Spleen (tissue), 13 donors: ENCODE measurements at places on chromosomes 13 and 19. TPM values are rescaled to one million over a fixed set of nuclear protein-coding genes. Genes with fewer than 3 reads are reported as not detected.

- DNase-seq, result no peak
These were observed 20.8 kb upstream of the AMER2 start for GRCh38 chr13:25192936-25193335.

- no peak for DNase-seq
These were observed 5.4 kb downstream of the COL4A2 start for GRCh38 chr13:110312339-110313031.

The MEIOSIN gene
- total RNA-seq, result not detected

- DNase-seq, result no peak
These were observed 56.8 kb downstream of the THSD1 start for GRCh38 chr13:52348983-52349780.

- DNase-seq, result no peak
These were observed 2.4 kb downstream of the GADD45GIP1 start for GRCh38 chr19:12954612-12954962.

DNA sequence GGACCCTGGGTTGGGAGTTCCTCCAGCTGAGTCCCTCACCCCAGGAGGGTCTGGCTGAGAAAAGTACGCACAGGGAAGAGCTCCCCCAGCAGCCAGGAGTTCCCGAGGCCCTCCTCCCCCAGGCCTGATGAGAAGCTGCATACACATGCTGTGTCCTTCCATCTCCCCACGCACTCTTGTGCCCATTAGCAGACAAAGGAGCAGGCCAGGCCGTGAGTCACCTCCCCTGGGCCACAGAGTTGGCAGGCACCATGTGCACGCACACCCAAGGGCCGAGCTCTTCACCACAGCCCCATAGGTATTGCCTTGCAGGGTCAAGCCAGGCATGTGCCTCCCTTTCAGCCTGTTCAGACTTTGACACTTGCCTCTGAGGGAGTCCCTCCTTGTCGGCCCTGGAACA, 17.5 kb downstream of the MAU2 start:
- no peak for DNase-seq
